ENCODE measurements at places on chromosomes 3 and 15.

GRCh38 chr3:188323067-188323842 is 169.3 kb downstream of the LPP start:
- no peak for DNase-seq

- DNase-seq, result no peak
Observed at GRCh38 chr15:50854601-50855490, 53.6 kb upstream of the AP4E1 start.

DNA sequence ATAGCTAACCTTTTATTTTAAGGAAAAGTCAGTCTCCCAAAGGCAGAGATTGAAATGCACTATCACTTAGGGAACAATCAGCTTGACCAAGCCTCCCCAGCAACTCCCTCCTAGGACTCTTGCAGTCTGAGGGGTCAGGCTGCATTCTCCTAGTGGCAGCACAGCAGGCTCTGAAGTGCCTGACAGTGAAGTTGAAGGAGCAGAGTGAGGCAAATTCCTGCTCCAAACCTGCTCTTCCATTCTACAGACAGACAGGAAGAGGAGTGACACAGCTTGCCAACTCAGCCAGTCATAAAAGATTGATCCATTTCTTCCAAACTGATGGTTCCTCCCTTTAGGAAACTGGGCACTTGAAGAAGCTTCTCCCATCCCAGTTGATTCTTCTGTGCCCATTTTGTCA is 43.9 kb upstream of the SMAD3 start:
- DNase-seq, result no peak

DNA sequence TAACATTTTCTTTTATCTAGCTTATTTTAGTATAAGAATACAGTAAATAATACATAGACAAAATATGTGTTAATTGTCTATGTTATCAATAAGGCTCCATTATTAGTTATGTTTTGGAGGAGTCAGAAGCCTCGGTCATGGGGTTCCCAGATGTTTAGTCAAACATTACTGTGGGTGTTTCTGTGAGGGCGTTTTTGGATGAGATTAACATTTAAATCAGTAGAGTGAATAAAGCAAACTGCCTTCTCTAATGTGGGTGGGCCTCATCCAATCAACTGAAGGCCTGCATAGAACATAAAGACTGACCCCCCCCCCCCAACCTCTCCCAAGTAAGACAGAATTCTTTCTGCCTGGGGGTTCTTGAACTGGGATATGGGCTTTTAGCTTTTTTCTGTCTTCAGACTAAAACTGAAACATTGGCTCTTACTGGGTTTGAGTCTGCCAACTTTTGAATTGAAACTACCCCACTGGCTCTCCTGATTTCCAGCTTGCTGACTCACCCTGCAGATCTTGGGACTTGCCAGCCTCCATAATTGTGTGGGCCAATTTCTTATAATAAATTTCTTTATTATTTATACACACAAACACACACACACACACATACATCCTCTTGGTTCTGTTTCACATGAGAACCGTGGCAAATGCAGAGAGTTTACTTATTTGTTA is 192.0 kb downstream of the TPRG1 start:
- no peak for DNase-seq

Measured in right hindlimb (tissue), 1 donor.